Sigmoid colon (tissue), 7 donors: ENCODE measurements at places on chromosomes 6 and 20.
A peak's percentile ranks its signal among the peaks of the same experiment; 100 is the strongest.

- DNase-seq, result no peak
Observed at GRCh38 chr20:54086507-54087039, 16.2 kb upstream of the BCAS1 start.

DNA sequence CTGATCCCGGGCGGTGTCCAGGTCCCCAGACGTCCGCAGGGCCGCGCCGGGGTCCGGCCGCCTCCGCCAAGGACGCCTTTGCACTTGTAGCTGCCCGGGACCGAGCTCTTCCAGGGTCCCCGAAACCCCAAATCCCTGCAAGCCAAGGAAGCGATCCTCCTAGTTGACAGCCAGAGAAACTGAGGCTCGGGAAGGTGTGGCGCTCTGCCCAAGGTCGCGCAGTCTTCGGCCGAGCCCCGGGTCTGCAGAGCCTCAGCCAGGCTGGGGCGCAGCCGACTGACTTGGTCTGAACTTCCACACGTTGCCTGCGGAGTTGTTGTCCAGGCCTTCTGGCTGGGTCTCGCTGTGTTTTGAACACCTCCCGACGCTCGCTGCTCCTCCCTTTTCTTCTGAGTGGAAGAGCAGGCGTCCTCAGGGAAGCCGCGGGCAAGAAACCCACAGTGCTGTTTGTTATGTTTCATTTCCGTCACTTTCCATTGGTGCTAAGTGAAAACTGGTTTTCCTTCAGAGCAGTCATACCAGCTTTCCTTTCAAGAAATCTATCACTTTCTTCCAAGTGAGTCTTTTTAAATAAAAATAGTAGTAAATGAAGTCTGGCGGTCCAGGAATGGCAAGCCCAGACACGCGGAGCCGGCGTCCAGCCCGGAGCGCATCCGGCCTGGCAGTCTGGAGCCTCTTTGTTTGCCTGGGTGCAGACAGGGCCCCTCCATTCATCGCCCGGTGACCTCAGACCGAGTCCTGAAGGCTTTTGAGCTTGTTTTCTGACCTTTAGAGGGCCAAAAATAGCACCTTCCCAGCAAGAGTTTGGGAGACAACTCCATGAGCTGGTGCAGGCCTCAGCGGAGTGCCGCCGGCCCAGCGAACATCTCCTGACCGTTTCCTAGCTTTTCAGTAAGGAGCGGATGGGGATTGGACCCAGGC is 698 bp downstream of the FAM210B start:
- peak; percentile 78 for DNase-seq

DNA sequence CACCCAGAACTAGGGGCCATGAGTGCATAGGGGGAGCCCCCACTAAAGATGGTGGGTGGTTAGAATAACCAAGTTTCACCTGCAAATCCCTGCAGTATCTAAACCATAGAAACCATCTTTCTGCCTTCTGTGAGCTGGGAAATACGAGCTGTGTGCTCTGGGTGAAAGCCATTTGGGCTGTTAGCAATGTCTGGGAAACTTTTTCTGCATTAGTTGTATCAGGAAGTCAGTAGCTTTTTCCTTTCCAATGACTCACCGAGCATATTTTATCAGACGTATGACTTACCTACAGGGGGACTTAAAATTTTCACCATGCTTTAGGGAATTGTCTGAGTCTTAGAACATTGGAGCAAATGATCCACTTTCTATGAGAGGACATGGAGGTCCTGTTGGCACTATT is 584.0 kb downstream of the QKI start:
- no peak for DNase-seq

DNA sequence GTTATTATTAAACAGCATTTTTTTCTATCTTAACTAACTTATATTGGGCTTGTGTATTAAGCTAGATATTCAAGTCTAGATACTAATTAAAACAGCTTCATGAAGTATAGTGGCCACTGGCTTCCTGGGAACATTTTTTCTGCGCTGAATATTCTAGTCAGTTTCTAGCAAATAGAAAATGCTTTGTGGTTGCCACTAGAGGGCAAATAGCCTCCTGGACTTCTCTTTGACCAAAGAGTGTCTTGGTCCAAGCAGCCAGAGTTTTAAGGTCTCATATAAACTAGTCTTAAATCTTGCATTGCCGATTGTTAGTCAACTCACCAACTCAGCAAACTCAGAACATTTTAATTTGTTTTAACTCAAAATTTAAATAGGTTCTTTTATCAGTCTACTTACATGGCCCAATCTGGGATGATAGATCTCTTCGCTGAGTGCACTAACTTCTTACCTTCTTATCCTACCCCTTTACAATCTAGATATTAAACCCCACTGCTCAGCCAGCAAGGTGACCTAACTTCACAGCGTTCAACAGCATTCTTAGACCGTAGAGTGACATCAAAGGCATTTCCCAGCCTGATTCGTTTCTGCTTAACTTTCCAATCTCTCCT is 24.6 kb upstream of the ID4 start:
- DNase-seq, result no peak

DNA sequence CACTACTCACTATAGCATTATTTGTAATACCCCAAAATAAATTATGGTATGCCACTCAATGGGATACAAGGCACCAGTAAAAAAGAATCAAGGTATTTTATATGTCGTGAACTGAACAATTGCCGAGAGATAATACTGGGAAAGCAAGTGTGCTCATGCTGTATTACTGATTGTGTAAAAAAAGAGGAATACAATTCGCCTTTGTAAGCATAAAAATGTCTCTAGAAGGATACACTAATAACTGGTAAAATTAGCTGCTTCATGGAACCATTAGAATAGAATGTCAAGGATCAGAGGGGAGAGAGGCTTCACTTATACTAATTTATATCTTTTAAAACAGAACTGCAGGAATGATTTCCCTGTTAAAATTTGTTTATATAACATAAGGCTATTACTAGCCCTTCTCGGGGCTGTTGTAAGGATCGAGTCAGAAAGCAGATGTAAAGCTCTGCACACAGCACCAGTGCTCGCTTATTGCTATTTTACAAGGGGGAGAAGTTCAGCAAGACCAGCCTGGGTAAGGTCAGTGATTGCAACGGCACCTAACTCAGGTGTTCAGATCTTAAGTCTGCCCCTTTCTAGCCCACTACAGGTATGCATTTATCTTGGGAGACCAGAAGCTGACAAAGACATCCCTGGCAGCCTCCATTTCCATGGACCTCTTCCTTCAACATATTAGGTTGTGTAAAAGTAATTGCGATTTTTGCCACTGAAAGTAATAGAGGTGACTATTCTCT is 61.6 kb downstream of the MYH7B start:
- no peak for DNase-seq

DNA sequence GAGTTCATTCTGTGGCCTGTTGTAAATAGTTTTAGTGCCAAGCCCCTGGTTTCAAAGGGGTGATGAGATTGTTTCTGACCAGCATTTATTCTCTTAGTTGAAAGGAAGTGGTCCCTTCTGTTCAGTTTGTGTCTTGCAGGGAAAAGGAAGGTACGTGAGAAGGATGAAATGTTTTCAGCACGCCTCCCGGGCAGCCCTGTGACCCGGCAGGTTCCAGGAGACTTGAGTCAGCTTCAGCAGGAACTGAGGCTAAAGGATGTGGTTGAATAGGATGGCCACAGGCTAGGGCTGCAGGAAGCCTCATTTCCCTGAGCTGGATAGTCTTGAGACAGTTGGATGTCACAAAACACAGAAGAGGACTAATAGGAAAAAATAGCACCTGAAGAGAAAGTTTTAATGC is 132.4 kb upstream of the SYNDIG1 start:
- DNase-seq, result no peak

DNA sequence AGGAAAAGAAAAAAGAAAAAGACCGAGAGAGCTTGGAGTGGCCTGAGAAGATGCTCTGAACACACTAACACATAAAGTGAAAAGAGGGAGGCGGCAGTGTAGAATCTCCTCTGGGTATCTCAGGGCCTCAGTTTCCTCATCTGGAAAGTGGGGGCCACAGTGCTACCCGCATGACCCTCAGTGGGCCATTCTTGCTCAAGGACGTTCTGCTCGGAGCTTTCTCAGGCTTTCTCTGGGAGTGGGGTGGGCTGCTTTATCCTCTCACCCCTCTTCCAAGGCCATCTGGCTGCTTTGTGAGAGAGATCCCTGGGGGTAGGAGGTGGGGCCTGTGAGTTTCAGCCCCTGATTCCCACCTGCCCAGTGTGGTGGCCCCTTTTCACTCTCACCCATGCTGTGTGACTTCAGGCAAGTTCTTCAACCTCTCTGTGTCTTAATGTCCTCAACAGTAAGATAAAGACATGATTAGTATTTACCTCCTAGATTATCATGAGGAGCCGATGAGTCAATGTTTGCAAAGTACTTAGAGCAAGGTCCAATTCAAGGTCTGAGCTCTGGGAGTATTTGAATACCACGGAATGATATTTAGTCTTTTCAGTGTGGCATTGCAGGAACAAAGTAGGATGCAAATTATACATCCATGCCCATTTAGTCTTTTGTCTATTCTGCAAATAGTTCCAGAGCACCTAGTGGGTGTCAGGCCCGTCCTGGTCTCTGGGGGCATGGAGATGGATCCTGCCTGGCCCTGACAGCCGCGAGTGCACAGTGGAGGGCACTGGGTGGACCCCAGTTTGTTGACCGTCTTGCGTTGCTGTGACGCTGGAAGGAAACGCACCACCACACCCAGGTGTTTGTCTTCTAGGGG is 34.3 kb downstream of the SRC start:
- peak; percentile 43 for DNase-seq

DNA sequence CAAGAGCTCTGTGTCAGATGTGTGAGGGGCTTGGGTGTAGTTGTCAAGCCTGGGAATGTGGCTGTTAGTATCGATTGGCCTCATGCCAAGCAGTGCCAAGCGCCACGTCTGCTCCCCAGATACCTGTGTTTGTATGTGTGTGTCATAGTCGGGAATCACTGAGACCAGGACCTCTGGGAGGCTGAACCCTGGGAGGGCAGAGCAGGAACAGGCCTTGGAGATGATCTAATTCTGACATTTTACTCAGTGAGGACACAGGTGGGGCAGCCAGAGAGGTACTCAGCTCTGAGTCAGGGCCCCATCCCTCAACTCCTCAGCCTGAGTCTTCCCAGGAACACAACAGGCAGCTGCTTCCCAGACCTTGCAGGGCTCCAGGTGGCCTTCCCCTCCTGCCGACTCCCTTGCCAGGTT is 51.2 kb upstream of the FANCE start:
- DNase-seq, result no peak

DNA sequence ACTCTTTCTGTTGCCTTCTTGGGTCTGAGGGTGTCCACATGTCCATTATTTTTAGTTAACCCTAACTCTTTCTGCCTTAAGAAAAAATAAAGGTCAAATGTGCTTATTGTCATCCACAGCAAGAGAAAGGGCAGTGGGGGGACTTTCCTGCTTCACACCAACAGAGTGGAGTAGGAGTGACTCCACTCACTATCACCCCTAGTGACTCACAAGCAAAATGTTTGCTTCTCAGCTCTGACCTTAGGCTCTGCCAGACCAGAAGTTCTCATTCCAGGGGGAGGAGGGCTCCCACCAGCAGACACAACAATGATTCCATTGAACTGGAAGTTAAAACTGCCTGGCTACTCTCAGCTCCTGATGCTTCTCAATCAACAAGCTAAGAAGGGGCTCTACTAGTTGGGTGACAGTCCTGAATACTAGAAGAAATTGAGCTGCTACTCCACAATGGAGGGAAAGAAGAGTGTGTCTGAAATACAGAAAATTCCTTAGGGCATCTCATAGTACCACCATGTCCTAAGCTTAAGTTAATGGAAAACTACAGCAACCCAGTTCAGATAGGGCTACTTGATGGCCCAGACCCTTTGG is 83.9 kb upstream of the AFDN start:
- no peak for DNase-seq

DNA sequence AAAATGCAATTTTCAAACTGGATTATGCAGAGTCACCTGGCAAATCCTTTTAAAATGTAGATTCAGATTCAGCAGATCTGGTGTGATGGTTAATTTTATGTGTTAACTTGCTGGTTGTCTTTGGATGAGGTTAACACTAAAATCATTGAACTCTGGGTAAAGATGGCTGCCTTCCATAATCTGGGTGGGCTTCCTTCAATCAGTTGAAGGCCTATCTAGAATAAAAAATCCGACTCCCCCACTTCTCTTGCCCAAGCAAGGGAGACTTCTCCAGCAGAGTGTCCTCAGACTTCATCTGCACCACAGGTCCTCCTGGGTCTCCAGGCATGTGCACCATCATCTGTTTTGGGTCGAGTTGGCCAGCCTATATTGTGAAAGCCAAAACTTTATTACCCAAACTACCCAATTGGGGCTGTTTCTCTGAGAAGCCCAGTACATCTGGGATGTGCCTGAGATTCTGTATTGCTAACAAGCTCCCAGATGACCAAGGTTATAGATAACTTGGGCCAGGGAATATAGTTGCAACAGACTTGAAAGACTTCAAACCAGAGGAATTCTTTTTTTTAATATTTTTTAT is 1.6 kb upstream of the SLC17A5 start:
- no peak for DNase-seq

- no peak for DNase-seq
Observed at GRCh38 chr6:101486124-101486523, 92.6 kb downstream of the GRIK2 start.

DNA sequence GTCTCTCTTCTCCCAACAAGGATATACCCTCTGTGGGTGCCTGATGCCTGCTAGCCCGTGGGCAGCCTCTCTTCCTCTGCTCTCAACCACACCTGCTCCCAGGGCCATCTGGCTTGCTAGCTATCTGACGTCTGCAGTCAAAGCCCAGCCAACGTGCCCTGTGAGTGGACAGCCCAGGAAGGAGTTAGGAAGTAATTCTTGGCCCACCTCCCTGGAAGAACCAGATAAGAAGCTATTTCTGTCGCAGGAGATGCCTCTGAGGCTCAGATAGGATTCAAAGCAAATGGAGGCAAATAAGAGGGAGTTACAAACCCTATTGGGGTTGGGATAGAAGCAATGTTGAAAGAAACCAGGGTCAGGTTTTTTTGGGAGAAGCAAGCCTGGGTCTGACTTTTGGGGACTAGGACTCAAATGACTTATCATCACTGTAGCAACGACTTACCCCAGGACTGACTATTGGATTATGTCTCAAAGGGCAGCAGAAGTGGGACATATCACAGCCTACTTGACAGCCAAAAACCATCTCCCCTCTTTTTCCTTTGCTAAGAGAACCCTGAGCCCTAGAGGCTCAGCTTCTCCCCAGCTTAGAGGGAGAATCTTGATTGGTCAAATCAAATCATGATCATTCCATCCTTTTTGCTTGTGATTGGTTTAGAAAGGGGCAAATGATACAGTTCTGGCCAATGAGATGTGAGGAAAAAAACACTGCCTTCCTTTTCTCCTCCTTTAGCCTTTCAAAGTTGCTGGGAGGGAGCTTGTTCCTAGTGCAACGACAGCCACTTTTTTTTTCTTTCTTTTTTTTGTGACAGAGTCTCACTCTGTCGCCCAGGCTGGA is 18.0 kb upstream of the CDK5RAP1 start:
- no peak for DNase-seq

GRCh38 chr20:48822178-48822577 is 5.6 kb downstream of the PREX1 start:
- no peak for DNase-seq

- DNase-seq, result no peak
Observed at GRCh38 chr20:60203451-60203850, 245.2 kb downstream of the CDH26 start.

- no peak for DNase-seq
Observed at GRCh38 chr20:46104262-46104661, 13.9 kb upstream of the CD40 start.

GRCh38 chr6:84774985-84775284 is 10.5 kb upstream of the TBX18 start:
- DNase-seq, result no peak

GRCh38 chr6:132671295-132671694 is 12.3 kb upstream of the TAAR1 start:
- DNase-seq, result no peak

- DNase-seq, result no peak
Observed at GRCh38 chr20:45087814-45088213, 13.1 kb downstream of the KCNS1 start.
